ENCODE measurements at places on chromosomes 7 and 10.

DNA sequence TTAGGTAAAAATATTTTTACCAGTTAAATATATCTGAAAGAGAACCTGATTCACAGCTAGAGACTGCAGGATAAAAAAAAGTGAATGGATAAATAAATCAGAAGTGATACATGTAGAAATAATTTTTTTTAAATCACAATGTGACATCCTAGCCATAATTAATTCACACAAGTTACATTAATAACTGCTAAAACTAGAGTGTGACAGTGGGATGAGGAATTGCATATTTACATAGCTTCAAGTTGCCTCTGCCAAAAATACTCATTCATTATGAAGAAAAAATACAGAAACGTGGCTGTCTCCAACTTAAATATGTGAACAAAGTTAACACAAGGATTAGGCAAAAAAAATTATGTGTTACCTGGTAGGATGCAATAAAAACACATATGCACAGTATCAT lies 473.5 kb upstream of the SEMA3A start:
- no peak for DNase-seq

GRCh38 chr10:117457932-117458331 lies 82.7 kb upstream of the PDZD8 start:
- no peak for DNase-seq

- no peak for DNase-seq
Measured at GRCh38 chr10:46318799-46319198, 32.0 kb downstream of the ANTXRL start.

GRCh38 chr7:41760293-41760692 lies 57.4 kb upstream of the INHBA start:
- no peak for DNase-seq

- no peak for DNase-seq
Measured at GRCh38 chr7:74544706-74545469, 91.2 kb downstream of the GTF2IRD1 start.

DNA sequence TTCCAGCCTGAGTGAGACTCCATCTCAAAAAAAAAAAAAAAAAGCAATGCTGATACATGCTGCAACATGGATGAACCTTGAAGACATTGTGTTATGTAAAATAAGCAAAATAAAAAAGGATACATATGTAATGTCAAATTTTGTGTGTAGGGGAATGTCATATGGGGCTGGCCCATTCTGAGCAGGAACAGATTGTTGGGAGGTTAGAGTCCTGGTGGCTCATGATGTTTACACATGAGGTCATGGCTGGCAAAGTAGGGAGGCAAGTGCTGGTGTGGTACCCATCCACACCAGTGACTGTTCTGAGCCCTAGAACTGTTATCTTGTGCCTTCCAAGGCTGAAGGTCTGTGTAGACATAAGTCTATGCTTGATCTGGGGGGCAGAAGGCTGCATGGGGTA lies 37.6 kb downstream of the ZNF92 start:
- no peak for DNase-seq

DNA sequence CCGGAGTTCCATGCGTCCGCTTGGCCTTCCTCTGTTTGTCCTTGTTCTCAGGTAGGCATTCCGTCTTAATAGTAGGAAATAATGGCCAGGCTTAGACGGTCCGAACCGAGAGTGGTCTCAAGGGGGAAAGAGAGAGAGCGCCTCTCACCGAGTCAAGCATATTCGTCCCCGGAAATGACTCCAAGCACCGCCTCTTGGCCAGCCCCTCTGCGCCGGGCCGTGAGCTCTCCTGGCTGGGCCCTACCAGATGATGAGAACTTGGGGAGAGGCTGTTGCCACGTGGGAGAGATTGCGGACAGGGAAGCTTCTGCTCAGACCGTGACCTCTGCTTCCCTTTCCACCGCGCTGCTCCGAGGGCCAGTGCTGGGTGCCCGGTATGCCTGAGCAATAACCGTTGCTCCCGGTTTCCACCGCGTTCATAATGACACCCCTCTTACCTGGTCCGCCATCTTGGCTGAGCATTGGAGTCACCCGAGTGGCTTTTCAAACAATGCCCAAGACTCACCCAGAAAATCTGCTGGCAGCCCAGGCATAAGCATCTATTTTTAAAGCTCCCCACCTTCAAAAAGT lies 251.1 kb upstream of the SHH start:
- no peak for DNase-seq

- no peak for DNase-seq
Measured at GRCh38 chr10:96093948-96094347, 36.1 kb upstream of the ZNF518A start.

DNA sequence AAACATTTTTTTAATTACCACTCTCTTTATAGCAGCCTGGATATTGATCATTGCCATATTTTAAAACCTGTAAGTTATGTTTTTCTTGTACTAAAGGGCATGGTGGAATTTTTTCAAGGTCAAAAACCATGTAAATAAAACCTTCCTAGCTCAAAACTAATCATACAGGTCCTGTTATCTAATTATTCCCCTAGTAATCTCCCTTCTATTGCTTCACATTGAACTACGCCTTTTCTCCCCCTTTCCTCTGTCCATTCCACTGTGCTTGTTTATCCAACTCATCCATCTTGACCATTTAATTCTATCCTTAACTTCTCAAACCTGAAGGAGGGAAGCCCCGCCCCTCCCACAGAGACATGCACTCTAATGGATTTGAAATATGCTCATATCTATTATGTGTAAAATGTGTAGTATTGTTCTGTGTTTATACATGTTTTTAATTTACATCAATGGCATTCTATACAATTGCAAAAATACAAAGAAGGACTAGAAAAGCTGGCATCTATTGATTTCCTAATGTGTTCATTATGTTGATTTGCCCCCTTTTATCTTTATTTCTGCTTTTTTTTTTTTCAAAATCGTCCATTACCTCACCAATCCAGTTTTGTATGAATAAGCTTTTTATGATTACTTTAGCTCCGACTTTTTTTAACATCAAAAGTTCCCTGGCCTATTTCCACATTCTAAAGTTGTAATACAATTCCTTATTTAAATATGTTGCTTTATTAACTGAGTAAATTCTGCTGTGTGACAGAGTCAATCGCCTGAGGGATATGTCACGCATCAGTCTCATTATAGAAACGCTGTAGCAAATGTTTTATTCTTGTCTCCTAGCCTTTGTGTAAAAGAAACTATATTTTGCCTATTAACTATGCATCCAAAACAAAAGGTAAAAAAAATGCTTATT lies 61.0 kb downstream of the MET start:
- DNase-seq, result no peak

GRCh38 chr10:116465546-116465945 lies 37.9 kb downstream of the PNLIPRP3 start:
- no peak for DNase-seq

- DNase-seq, result no peak
Measured at GRCh38 chr10:24849051-24849450, 103.4 kb downstream of the PRTFDC1 start.

DNA sequence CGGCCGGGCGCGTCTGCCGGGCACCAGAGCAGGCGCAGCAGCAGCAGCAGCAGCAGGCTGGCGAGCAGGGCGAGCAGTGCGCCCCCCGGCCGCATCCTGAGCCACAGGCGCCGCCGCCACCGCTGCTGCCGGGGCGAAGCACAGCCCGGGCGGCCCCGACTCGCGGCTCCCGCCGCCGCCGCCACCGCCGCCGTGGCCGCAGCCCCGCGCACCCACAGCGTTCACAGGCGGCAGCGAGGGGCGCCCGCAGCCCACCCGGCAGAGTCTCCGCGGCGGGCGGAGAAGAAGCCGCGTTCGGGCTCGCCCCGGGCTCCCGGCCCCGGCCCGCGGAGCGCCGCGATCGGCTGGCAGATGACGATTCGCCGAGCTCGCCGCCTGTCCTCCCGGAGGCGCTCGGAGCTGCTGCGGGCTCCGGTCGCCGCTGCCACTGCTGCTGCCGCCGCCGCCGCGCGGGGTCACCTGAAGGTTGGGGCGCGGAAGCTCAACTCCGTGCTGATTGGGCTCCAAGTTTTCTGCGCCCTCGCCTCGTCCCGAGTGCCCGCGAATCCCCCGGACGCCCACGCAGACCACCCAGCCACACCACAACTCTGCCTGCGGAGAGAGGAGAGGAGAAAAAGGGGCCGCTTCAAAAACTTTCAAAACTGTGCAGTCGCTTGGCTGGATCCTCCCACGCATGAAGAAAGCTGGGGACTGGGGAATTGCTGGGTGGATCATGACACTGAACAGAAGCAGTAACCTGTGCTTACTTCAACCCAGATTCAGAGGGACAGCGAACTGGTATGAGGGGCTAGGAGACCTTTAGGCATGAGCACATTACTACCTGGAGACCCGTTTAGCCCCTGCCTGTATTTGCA lies at the start of gene ST8SIA6:
Gene ST8SIA6, minus strand, starts transcription at position 435 of the 854 bp plus-strand sequence. Its CDS starts 340 bp downstream, at position 95.
- DNase-seq, result no peak

- no peak for DNase-seq
Measured at GRCh38 chr10:16592378-16592777, 70.7 kb upstream of the C1QL3 start.

DNA sequence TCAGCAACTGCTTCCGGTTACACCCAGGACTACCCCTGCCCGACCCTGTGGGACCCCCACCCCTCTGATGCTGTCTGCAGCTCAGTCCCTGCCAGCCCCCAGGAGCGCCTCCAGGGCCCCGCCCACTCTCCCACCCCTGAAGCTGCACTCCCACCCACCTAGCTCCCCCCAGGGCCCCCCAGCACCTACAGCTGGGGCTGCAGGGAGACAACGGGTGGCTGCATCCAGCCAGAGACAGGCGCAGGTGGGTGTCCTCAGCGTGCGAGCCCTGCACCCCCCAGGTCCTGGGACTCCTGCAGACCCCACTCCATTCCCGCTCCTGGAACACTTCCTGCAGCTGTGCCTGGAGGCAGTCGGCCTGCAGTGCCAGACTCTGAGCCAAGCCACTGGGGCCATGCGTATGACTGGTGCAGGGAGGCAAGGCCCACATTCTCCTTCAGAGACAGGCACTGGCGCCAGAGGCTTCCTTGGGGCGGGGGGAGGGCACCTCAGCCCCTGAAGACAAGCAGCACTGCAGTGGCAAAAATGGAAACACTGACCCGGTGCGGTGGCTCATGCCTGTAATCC lies 6.1 kb downstream of the CYP2W1 start:
- DNase-seq, result no peak

GRCh38 chr7:111103678-111104274 lies 12.8 kb downstream of the LRRN3 start:
- DNase-seq, result no peak

- no peak for DNase-seq
Measured at GRCh38 chr7:37068902-37069301, 344.6 kb upstream of the AOAH start.
